Activated CD8-positive, alpha-beta memory T cell treated with anti-CD3 and anti-CD28 coated beads for 1 hour (primary cell): ENCODE measurements at places on chromosomes 6 and 20.

- no peak for DNase-seq
Observed at GRCh38 chr6:108133594-108134179, 32.1 kb upstream of the NR2E1 start.

DNA sequence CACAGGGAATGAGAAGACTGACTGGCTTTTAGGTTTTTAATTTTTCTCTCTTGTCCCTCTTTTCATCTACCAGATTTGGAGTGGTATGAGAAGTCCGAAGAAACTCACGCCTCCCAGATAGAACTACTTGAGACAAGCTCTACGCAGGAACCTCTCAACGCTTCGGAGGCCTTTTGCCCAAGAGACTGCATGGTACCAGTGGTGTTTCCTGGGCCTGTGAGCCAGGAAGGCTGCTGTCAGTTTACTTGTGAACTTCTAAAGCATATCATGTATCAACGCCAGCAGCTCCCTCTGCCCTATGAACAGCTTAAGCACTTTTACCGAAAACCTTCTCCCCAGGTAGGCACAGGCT lies 644 bp downstream of the MAD2L1BP start:
- no peak for DNase-seq

GRCh38 chr20:57450931-57451330 lies 59.7 kb downstream of the RBM38 start:
- DNase-seq: no peak

- no peak for DNase-seq
Observed at GRCh38 chr6:70797625-70798024, 129.9 kb downstream of the SMAP1 start.

- DNase-seq: no peak
Observed at GRCh38 chr20:20806121-20807095, 94.0 kb upstream of the RALGAPA2 start.

GRCh38 chr6:70956451-70957283 lies at the start of gene B3GAT2:
B3GAT2 (minus strand) TSS chr6:70957060; CDS start chr6:70956429, 631 bp downstream.
- DNase-seq: no peak

DNA sequence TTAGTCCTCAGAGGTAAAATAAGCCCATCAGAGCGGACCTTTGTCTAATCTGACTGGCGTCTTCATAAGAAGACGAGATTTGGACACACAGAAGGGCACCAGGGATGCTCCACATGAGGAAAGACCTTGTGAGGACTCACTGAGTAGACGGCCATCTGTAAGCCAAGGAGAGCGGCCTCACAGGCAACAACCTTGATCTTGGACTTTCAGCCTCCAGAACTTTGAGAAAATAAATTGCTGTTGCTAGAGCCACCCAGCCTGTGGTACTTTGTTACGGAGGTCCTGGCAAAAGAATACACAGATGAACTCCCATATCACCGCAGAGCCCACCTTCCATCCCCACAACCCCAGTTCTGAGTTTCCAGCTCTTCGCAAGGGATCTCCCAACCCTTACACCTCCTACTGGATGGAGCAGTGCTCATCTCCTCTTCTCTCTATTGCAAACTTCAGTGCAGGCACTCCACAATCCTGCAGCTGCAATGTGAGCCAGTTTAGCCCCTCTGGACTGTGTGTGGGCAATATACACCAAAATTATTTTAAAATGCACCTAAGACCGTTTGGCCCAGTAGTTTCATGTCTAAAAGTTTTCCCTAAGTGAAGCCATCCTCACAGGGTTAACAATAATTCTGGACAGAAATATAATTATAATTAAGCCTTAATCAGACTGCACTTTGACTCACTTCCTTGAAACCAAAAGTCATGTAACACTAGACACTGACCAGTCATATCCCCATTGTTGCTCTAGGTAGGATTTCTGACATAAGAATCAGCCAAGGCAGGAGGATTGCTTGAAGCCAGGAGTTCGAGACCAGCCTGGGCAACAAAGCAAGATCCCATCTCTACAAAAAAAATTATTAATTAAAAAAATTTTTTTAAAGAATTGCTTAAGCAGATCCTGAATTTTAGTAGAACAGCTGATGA lies 8.8 kb upstream of the TRIM31 start:
- no peak for DNase-seq

- no peak for DNase-seq
Observed at GRCh38 chr6:170279977-170280688, 10.7 kb downstream of the DLL1 start.

GRCh38 chr6:41874741-41875140 lies 20.4 kb downstream of the USP49 start:
- no peak for DNase-seq

- no peak for DNase-seq
Observed at GRCh38 chr6:102841060-102841459, 1447.6 kb downstream of the GRIK2 start.

GRCh38 chr20:61587681-61588289 lies 335.7 kb downstream of the CDH4 start:
- no peak for DNase-seq

DNA sequence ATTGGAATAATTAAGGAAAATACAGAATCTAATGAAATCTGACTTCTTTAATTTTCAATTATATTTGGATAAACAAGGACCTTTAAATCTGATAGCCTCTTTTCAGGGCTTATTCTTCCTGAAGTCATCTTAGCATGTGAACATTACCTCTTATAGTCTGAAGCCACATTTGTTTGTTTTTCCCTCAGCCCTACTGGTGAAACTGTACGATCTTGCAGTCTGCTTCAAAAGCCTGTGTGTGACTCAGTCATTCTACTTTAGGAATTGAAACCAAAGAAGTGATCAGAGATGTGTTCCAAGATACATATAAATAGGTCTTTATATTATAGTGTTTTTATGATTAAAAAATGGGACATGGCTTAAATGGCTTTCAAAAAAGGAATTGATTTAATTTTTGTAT lies 67.5 kb downstream of the MACROD2 start:
- no peak for DNase-seq

- DNase-seq: no peak
Observed at GRCh38 chr6:74534465-74535211, 671.2 kb downstream of the COL12A1 start.

DNA sequence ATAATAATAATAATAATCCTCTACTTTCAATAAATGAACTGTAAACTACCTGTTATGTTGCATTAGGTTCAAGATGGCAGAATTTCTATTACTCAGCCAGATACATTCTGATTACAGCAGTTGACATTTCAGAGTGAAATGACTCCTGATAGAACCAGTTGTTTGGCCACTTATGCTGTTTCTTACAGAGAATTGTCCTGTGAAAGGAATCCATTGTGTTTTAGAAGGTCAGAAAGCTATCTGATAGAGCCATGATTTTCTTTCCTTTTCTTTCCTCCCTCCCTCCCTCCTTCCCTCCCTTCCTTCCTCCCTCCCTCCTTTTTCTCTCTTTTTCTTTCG lies 16.6 kb downstream of the GJA10 start:
- no peak for DNase-seq

GRCh38 chr6:151341476-151342195 lies 49.7 kb downstream of the ZBTB2 start:
- no peak for DNase-seq

GRCh38 chr6:75621846-75622245 lies 20.2 kb downstream of the SENP6 start:
- no peak for DNase-seq

DNA sequence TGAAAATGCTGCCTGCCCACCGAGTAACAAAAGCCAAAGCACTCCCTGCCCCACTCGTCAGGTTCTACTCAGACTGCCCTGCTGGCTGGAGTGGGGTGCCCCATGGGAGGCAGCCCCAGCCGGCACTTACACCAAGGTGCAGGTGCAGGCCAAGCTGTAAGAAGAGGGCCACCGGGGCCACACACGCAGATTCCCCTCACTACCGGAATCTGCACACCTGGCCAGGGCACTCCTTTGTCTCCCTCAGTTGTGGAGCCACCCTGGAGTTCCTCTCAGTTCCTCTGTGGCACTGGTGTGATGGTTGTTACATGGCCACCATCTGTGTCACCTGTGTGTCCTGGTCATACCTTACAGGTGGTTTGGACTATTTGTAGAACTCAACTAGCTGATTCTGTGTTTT lies 112.4 kb downstream of the FOXO3 start:
- DNase-seq: no peak

- no peak for DNase-seq
Observed at GRCh38 chr6:25388776-25389175, 109.6 kb downstream of the CARMIL1 start.

- no peak for DNase-seq
Observed at GRCh38 chr20:45052698-45053429, 48.1 kb downstream of the KCNS1 start.

DNA sequence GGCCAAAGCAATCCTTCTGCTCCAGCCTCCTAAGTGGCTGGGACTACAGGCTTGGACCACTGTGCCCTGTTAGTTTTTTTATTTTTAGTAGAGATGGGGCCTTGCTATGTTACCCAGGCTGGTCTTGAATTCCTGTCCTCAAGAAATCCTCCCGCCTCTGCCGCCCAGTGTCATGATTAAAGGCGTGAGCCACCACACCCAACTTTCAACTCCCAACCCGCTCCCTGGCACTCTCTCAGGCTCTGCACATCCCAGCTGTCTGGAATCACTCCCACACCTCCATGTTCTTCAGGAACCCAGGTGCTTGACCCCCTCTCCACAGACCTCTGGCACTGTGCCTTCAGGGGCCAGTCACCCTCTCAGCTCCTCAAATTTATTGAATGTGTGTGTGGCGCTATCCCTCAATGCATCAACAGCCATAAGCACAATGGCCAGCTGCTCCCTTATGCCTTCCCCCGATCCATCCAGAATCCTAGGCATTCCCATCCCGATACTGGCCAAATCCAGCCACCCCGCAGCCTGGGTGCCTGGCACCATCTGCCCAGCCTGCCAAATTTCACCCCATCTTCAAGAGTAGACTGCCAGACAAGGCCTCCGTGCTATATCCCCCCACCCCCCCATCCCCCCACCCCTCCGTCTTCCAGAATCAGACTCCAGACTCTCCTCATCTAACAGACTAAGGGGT lies 647 bp upstream of the POU5F1 start:
- no peak for DNase-seq

DNA sequence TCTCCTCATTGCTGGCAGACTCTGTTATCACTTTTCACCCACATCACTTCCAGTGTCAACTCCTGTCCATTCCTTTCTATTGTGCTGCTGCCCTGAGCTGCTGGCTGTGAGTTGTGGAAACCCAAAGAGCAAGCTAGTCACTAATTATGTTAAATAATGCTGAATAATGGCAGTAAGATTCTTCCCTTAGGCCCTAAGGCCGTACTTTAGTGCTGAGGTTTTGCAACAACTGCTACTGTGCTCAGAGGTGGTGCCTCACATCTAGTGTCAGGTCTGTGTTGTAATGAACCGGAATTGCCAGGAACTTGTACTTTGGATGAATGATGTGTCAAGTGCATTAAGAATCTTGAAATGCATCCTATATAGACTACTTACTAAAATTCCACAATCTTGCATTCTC lies 372.2 kb upstream of the RNF217 start:
- DNase-seq: no peak

- no peak for DNase-seq
Observed at GRCh38 chr20:44234566-44235317, 12.4 kb upstream of the GDAP1L1 start.

DNA sequence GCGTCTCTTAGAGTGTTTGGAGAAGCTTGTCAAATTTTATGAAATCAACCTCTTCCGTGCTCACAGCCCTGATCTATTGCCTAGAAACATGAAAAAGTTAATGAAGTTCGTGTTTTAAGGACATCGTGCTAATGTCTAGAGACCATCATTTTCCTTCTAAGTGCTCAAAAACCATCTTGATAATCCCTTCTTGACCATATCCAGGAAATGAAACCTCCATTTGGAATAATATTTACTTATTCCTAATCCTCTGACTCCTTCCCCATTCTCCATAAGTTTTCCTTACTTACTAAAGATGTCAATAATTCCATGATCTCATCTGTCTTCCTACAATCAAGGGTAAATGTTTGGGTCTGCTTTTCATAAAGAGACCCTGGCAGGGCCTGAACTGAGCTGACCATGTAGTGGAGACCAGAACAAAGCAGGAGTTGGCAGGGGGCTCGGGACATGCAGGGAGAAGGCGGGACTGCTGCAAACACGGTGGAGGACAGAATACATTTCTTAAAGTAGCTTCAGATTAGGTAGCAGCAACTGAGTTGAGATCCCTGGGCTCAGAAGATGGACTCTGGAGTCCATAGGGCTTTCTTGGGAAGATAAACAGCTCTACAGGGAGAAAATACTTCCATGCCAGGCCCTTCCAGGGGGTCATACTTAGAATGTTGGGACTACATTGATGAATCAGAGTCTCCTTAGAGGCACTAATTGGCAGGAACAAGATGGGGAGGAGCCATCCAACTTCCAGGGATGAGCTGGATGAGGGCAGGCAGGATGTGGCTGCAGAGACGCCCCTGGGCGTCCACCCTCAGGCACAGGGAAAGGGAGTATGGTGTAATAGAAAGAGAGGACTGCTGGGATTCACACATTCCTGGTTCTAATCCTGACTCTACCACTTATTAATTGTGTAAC lies 100.7 kb downstream of the RIN2 start:
- DNase-seq: no peak
